Activated naive CD8-positive, alpha-beta T cell treated with anti-CD3 and anti-CD28 coated beads for 36 hours (primary cell): ENCODE measurements at places on chromosomes 1 and 21.

DNA sequence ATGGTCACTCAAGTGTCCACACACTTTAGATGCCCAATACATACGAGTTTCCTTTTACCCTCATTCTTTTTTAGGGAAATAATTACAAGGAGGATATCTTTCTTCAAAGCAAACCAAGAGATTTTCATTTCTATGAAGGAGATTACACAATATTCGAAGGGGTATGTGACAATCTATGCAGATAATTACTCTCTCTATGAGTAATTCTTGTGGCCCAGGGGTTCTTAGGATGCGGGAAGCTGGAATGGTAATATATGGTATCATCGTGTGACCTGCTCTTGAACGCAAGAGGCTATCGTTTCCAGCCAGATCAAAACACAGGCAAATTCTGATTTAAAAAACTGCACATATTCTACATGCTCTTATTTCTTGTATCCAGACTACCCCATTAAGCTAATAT is 14.6 kb downstream of the DSCAM start:
- no peak for DNase-seq

DNA sequence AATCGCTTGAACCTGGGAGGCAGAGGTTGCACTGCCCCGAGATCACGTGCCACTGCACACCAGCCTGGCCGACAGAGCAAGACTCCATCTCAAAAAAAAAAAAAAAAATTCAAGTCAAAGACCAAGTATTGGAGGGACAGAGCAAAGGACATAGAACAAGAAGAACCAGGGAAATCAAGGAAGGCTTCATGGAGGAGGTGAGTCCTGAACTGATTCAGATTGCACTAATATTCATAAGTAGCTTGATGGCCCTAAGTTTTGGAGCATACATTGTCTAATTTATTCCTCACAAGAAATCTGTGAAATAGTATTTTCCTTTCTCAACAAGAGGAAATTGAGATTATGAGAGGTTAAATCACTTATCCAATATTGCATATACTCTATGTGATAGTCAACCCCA is 3.9 kb upstream of the PRR9 start:
- DNase-seq: no peak

GRCh38 chr1:156853761-156854160 is 5.2 kb downstream of the INSRR start:
- DNase-seq: no peak

DNA sequence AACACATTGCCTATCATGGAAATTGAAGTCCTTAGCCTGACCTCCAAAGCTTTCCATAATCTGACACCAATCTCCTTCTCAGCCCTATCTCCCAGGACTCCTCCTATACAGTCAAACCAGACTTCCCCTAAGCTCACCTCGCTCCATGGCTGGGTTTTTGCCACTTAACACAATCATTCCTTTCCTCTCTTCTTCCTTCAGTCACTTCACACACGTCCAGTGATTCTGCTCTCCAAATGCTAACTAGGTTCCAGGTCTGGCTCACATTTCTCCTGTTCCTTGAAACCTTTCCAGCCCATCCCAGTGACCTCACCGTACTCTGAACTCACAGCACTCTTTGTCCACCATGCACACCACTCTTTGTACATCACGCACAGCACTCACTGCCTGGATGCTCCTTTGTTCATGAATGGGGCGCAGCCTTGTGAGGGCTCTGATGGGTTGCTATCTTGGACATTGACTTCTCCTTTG is 98.4 kb downstream of the GLUL start:
- DNase-seq: no peak

GRCh38 chr21:14215971-14216641 is at the start of gene RBM11:
Gene RBM11 (plus strand): TSS chr21:14216157. CDS start chr21:14216187, 30 bp downstream.
- peak; percentile 86 for DNase-seq

GRCh38 chr1:47682786-47683350 is 245.0 kb downstream of the FOXD2 start:
- no peak for DNase-seq

- no peak for DNase-seq
These were observed 7.5 kb downstream of the SLX9 start for GRCh38 chr21:44947111-44947929.

DNA sequence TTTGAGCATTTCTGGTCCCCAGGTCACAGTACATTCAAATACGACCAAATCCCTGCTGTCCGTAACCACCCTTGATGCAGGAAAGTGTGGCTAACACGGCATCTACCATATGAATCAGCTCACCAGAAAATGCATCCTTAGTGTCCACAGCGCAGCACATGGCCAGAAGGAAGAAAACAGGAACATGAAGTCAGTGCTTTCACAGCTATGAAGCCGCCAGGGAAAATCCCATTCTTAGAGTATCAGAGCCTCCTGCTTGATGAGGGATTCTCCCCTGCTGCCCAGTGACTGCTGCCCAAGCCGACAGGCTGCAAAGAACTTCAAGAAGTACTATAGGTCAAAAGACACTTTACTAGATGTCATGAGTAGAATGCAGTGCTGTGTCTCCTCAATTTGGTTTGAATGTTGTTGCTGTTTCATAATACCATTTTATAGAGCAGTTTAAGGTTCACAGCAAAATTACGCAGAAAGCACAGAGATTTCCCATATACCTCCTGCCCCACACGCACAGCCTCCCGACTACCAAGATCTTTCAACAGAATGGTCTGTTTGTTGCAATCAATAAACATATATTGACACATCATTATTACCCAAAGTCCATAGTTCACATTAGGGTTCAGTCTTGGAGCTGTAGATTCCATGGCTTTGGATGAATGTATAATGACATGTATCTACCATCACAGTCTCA is 14.5 kb downstream of the TIAM1 start:
- no peak for DNase-seq

DNA sequence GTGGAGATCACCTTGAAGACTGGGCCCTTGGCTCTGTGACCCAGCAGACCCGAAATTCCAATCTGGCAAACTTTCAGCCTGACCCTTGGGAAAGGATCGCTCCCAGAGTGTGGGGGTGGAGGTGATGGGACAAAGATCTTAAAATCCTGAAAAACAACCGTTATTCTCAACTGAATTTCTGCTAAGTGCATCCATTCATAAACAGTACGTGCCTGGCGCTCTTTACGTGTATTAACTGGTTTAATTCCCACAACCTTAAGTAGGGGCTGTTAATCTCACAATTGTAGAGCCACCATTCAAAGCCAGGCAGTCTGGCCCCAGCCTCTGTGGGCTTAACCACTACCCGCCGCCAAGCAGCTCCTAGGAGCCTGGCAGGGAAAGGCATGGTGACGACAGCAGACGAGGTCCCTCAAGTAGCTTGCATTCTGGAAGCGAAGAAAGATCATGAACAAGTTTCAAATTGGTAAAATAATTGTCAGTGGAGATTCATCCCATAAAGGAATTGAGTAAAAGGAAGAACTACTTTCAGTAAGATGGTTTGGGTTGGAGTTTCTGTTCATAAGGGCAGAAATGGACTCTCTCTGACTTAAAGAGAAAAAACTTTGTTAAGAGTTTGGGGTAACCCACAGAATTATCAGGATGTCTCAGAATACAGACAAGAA is 11.4 kb upstream of the RGS16 start:
- peak; percentile 73 for DNase-seq

DNA sequence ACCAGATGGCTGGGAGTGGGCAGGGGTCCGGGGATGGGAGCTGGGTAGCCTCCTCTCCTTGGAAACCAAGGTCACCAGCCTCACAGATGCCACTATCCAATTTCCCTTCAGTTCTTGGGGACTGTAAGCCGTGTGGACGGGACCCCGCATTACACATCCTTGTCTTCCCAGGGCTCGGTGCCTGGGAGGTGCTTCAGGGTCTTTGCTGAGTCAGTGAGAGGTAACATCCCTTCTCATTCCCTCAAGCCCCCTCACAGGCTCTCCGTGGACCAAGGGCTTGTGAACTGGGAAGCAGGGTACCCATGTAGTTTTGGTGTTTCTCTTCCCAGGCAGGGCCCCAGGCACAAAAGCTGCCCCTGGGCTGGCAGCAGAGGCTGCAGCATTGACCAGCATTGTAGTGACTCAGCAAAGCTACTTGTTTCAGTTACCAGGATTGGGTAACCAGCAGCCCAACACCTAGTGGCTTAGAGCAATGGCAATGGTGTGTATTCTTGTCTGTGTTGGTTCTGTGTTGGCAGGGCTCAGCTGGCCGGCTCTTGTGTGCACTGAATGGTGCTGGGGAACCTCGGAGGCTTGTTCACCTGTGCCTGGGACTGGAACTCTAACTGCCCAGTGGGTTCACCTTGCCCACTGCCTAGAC is 24.6 kb upstream of the PCBP3 start:
- DNase-seq: no peak

GRCh38 chr1:1616045-1616790 is 918 bp downstream of the MIB2 start:
- DNase-seq: peak; percentile 53

- no peak for DNase-seq
These were observed 228.4 kb upstream of the DMRTA2 start for GRCh38 chr1:50651476-50652263.

DNA sequence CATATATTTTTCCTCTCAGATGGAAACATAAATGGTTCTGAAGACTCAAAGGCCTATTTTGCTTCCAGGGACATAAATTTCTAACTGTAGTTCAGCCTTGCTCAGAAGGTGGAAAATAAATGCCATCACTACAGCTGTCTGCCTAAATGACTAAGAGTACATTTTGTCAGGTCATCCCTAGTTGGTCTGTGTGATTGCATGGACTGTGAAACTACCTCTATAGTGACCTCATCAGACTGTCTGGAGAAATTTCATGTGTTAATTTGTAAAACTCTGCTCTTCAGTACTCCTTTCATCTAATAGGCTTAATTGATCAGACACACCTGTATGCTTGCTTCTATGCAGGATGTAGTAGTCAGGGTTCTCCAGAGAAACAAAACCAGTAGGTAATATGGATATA is 886.9 kb downstream of the AMY1C start:
- no peak for DNase-seq

DNA sequence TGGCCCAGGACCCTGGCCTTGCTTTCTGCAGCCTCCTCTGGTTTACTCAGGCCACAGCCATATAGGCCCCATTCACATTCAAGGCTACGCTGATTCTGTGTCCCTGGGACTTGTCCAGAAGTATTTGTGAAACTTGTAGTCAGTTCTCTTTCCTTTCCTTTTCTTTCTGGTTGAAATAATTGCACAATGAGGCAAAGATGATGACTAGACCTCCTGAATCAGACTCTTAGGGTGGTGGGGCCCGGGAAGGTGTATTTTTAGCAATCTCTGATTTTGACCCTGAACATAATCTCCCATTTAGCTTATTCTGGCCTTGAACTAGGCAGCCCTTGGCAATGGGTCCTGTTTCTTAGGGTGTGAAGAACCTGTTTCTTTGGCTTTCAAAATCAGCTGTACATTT is 39.9 kb downstream of the STUM start:
- no peak for DNase-seq

GRCh38 chr1:116335850-116336624 is 37.0 kb upstream of the ATP1A1 start:
- DNase-seq: no peak

GRCh38 chr1:1305300-1306069 is 2.2 kb downstream of the ACAP3 start:
- peak; percentile 82 for DNase-seq

DNA sequence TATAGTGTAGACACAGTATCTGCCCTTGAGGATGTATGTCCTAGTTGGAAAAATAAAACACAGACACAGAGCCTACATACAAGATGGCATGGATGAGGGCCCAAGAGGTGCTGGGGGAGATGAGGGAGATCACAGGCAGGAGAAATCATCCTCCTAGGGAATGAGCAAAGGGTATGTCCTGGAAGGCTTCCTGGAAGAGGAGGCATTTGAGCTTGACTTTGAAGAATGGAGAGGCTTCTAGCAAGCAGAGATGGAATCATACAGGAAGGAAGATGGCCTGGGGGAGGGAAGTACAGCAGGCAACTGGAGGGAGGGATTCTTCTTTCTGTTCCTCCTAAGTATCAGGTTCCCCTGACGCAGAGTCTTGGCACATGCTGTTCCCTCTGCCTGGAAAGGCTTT is 103.3 kb downstream of the LACTBL1 start:
- no peak for DNase-seq
